Activated naive CD4-positive, alpha-beta T cell treated with anti-CD3 and anti-CD28 coated beads, Interleukin-2, amount 50 U/mL, for 72 hours (primary cell): ENCODE measurements at places on chromosomes 1 and 21.

DNA sequence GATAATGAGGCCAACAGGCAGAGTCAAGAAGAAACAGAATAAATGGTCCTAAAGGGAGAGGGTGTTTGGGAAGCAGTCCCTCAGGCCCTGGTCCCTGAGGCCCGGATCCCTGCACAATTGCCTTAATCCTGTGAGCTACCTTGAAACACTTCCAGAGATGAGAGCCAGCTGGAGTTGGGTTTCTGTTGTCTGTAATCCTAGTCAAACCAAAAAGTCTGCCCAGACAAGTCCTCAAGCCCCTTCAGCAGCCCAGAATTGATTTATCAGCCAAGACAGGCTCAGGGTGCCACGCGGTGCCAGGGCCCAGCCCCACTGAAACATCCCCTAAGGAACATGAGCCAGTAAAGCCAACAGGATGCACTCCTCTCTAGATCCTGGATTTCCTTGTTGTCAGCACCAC, 16.4 kb upstream of the CLSTN1 start:
- no peak for DNase-seq

DNA sequence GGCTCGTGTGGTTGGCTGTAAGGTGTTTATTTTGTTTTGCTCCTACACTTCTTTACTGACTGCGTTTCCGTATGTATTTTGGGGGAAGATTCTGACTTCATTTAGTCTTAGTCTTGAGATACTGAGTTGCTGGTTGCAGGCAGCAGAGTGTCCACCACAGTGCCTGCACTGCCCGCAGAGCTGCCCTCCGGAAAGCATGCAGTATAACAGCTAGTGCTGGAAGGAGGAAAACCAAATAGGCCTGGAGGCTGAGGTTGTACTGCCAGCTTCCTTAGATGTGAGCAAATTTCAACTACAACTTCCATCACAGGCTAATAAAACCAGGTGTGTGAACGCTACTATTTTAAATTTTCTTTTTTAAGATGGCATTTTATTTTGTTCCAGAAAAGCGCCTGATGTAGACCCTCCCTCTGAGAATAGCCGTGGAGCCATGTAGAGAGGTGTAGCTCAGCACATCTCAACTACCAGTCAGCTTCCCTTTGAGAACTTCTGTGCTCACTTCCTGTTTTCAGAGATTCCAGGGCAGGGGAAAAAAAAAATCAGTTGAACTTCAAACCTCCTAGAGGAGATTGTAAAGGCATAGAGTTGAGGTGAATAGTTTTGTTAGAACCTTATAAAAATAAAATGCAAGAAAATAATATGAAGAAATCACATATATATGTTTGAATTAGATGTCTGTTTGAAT, 17.6 kb downstream of the LMO4 start:
- DNase-seq, result no peak

DNA sequence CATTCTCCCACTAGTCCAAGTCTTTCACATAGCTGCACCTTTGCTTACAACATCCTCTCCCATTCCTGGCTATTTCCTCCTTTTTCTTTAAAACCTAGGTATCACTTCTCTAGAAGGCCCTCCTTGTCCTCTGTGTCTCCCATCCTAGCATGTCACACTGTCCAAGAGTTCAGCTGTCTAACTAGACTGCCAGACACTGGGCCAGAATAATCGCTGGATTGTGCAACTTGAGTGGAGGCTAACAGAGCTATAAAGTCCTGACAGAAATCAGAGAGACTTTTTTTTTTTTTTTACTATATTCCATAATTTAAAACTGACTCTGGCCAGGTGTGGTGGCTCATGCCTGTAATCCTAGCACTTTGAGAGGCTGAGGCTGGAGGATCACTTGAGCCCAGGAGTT, 4.2 kb upstream of the ANGPTL7 start:
- no peak for DNase-seq

DNA sequence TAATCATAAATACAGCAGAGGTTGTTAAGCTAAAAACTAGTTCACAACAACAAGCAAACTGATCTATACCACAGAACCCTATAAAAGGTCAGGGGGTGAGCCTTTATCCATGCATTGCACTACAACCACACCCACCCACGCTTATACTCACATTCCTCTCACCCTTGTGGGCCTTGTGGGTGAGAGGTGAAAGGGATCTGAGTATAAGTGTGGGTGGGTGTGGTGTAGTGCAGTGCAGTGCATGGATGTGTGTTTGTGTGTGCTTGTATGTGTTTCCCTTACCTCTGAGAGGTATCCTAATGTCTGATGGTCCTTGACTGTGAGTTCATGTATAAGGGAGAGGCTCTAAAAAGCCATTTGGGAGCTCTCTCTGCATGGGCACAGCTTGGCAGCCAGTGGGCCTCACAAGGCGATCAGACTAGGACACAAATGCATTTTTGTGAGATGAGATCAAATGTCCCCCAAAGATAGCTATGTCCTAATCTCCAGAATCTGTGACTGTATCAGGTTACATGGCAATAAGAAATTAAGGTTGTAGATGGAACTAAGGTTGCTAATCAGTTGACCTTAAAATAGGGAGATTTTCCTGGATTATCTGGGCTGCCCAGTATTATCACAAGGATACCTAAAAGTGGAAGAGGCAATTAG, 95.5 kb upstream of the DPT start:
- no peak for DNase-seq

DNA sequence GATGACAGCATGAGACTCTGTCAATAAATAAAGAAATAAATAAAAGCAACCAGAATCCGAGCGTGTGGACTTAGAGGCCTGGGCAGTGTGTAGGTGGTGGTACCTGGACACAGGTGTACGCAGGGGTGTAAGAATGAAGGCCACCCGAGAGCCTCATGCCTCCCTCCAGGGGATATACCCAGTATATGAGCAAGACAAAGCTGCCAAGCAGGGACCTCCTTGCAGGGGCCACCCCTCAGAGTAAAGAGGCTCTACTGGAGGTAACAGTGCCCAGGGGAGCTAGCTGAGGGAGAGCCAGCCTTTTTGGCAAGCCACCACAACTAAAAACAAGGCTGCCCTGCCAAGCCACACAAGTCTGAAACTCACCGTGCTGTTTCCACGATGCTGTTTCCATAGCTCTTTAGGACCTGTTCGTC, 179.2 kb upstream of the RAB4A start:
- no peak for DNase-seq

GRCh38 chr1:228194436-228194835, 13.4 kb upstream of the OBSCN start:
- no peak for DNase-seq
